HFFc6 (cell line): ENCODE measurements at places on chromosomes 7 and 10. TPM values are rescaled to one million over a fixed set of nuclear protein-coding genes. Genes with fewer than 3 reads are reported as not detected.

The TRIL gene
- total RNA-seq: not detected in 3 replicates

The OR6V1 gene
- total RNA-seq: not detected in 2 replicates

The C7orf33 gene
- not detected in 3 replicates for total RNA-seq

The PRLHR gene
- not detected in 3 replicates for total RNA-seq

The BTBD16 gene
- not detected in 3 replicates for total RNA-seq

The ACBD7 gene
- total RNA-seq: 0.48 to 0.97 TPM (median 0.54 TPM) in 3 replicates

The STEAP1B gene
- total RNA-seq: 33.1 to 94.3 TPM (median 54.5 TPM) in 3 replicates

The ACSM6 gene
- not detected in 3 replicates for total RNA-seq

DNA sequence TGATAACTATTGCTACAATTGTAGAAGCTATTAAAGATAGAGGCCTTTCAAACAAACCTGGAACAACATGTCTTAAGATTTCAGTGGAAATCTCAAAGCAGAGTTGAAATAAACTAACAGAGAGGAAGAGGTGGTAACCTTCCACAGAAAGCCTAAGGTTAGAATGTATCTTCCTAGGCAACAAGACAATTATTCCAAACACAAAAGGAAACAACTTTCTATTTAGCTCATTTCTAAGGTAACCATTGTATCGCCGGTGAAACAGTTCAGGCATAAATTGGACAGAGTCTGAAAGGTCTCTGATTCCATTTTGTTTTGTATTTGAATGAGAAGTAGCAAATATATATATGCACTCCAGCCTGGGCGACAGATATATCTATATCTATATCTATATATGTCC lies 30.7 kb upstream of the HYCC1 start:
- no peak for DNase-seq

- DNase-seq: peak; percentile 23
Measured at GRCh38 chr10:112793202-112793921, 156.7 kb upstream of the TCF7L2 start.

DNA sequence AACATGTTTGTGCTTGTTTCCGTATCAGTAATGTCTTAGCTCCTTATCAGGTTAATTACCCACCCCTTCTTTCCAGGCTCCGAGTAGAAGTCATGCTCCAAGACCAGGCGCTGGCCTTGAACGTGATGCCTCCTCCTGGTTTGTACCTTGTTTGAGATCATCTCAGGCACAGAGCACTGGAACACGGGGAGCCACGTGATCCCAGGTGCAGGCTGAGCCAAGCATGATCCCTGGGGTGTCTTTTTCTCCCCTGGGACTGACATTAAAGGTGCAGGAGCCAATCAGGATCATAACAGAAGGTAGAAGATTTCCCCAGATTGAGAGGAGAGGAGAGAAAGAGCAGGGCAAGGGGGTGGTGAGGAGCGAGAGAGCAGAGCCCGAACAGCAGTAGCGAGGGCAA lies 626.1 kb upstream of the GALNT17 start:
- no peak for DNase-seq

GRCh38 chr7:130393101-130393561 lies 12.8 kb downstream of the CPA1 start:
- DNase-seq: peak; percentile 3

- DNase-seq: no peak
Measured at GRCh38 chr7:7805511-7806153, 87.2 kb upstream of the RPA3 start.

DNA sequence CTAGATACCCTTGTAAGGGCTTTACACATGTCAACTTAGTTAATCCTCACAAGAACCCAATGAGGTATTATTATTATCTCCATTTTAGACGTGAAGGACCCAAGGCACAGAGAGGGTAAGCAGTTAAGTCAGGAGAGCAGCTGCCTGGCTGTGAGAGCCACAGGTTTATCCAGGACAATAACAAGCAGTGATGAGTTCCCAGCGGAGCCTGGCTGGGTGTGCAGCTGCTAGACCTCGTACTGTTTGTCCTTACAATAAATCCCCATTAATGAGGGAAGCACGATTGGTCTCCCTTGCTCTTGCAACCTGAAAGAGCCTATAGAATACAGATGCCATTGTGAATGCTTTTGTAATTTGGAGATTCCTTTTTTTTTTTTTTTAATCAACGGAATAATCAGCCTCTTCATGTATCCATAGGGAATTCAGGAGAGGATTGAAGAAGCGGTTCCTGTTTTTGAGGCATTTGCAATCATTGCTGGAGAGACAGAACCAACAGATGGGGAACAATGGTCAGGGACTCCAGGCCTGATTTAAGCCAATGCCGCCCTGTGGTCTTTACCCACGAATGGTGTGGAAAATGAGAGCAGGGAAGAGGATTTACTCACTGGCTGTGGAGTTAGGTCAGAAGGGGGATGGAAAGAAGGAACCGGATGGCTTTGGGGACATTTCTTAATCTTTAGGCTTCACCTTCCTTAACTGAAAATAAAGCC lies 12.3 kb upstream of the ASB4 start:
- no peak for DNase-seq

DNA sequence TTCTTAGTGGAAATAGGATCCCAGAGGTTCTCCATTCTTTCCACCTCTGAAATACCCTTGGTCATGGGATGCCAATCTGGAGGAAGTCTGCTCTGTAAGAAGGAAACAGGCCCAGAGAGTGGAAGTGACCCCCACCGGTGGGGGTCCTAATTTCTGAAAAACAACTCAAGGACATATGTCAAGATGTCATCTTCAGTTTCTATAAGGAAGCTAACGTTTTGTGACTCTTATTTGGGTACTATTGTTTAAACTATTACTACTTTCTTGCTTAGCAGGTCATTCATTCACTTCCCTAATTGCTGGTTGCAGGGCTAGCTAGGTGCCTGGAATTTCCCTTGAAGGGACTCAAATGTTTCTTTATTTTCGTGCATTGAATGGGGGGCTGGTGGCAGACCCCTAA lies 1.9 kb upstream of the ZNF775 start:
- no peak for DNase-seq

GRCh38 chr7:5665094-5666025 lies 116.1 kb downstream of the RNF216 start:
- peak; percentile 70 for DNase-seq

DNA sequence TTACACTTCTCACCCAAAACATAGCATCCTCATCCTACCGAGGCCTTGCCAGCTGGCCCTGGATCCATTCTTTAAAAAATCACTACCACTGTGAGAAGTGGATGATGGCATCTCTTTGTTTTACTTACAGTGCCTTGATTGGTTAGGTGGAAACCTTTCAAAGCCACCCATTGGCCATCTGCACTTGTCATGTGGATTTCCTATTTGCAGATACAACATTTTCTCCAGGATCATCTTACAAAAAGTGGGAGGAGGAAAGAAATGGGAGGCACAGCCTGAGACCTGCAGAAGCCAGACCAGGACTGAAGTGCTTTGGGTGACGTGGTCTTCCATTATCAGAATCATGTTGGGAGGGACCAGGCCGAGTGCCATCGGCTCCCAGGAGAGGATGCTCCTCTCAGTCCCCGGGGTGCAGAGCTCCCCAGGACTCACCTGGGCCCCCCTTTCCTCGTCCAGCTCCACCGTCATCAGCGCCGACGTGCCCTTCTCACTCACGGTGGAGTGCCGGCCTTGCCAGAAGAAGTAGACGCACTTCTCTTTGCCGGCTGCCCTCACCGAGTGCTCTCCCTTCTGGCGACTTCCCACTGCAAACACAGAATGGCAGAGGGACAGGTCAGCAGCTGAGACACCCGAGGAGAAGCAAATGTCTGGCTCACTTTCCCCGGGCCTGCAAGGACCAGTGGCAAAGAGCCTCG lies 161.2 kb downstream of the SVIL start:
- DNase-seq: no peak

GRCh38 chr7:104005197-104005596 lies 15.7 kb upstream of the RELN start:
- DNase-seq: no peak

DNA sequence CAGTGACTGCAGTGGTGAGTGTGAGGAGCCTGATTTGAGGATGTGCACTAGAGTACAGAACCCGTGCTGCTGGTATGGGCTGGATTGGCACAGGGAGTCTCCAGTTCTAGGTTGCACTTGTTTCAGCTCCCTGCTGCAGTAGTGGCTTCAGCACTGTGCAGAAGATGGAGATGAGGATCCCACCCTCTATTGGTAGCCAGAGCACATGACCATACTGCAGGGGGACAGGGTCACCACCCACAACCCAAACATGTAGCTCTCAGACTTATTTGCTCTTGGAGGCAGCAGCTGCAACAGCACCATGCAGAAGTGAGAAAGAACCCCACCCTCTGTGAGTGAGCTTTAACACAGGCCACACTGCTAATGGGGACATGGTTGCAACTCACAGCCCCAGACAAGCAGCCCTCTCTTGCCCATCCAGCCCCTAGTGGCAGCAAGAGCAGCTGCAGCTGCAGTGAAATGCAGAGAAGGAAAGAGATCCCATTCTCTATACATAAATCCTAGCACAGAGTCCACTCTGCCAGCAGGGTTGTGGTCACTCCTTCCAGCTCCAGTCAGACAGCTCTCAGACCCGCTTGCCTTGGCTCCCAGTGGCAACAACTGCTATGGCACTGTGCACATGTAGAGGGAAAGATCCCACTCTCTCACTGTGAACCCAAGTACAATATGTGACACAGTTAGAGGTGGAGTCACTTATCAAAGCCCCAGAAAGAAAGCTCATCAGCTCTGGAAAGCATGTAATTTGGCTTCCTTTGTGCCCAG lies 51.4 kb upstream of the SCIN start:
- DNase-seq: peak; percentile 12

DNA sequence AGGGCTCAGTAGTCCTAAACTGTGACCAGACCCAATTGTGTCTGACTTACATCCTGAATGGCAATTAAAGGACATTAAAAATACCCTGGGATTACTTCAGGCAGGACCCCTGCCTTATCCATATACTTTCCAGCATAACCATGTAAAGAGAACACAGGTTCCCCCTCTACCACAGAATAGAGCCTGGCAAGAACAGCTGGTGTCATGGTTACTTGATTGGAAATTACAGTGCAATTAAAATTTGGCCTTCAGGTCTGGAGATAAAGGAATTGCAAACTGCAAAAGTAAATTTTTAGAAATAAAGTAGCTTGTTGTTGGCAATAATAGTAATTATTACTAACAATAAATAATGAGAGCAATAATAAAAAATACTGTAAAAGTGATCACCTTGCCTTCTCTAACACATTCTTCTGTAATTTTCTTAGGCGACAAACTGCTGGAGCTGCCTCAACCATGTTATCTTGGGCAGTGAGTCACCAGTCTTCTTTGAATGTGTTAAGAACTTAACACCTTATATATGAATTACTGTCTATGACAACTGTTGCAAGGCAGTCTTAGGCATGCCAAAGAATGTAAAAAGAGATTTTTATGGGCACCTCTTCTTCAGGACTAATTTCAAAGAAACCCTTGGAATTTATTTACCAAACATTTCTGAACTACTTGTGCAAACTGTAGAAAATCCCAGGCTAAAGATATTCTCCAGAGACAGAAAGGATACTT lies 53.7 kb downstream of the HIBADH start:
- DNase-seq: peak; percentile 22

DNA sequence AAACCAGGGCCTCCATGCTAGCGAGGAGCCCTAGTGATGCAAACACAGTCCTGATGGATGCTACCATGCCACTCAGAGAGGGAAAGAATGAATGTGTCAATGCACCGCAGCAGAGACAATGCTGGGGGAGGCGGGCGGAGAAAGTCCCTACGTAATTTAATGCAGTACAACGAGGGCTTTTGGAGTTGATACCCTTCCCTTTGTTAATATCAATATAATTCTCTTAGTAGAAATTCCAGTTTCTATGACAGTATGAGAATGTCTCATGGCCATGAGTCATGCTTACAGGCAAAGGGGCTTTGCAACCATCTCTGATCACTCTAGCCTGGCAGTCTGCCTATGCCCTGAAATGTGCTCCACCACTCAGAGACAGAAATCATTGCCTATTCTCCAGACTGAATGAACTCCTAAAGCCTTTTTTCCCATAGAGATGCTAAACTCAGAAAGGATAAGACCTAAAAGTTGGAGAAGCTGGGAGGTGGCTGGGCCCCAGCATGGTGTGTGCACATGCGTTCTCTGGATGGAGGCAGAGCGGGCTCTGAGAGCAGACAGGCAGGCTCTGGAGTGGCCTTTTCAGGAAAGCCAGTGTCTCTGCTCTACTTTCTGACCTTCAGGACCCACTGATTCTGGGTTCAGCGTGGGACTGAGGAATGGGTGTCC lies 20.3 kb upstream of the GIMAP2 start:
- DNase-seq: no peak

DNA sequence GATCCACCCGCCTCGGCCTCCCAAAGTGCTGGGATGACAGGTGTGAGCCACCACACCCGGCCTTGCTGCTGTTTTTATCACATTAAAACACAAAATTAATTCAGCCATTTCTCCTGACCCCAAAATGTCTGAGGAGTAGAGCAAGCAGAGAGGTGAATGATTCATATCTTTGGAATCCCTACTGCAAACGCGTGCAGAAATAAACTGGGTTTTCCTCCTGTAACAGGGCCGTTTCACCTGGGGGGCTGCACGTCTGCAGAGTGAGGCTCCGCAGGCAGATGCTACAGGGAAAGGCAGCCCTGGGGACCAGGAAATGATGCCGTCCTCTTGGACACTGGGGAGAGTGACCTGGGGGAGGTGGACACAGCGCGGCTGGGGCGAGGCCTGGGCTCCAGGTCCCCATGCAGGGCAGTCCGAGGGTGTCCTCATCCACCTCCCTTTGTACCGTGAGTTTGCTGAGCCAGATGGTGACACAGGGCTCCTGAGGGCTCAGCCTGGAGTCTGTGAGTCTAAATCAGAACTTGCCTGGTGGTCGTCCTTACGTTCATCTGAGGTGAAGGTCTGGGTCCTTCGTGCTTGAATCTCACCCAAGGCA lies 41.9 kb downstream of the PDGFA start:
- DNase-seq: no peak

DNA sequence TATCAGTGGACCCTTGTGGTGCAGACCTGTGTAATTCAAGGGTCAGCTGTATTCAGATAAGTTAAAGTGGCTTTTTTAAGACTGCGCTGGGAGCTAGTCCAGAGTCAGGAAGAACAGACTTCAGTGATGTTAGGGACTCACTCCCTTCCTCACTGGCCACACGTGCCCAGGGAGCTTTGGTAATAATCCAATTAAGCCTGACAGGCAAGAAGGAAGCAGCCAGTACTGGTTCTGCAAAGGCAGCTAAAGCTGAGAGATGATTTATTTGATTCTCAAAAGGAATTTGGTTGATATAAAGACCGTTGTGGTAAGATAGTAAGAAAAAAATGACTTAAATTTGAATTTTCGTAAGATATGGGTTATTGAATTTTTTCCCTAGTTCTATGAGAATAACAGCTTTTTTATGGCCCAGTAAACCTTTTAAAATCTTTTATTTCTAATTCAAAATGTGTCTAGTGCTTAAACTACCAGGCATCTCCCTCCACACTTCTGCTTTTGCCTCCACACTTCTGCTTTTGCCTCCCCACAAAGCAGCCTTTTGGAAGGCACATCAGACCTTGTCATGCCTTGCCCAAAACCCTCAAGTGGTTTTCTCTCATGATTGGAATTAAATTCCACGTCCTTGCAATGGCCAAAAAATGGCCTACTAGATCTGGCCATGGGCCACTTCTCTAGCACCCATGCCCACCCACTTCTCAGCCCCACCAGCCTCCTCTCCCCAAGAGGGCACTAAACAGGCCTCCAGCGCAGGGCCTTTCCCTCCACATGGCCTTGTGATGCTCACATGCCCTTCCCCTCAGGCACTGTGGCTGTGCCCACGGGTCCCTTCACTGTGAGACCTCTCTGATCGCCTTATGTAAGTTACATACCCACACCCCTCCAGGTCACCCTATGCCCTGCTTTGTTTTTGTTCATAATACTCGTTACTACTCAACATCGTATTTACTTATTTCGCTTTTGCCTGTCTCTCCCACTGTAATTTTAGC lies 92.5 kb downstream of the POU6F2 start:
- DNase-seq: no peak

- no peak for DNase-seq
Measured at GRCh38 chr7:31695859-31696614, 9.0 kb downstream of the PPP1R17 start.

GRCh38 chr7:18740579-18740988 lies 245.0 kb downstream of the HDAC9 start:
- no peak for DNase-seq
